ENCODE measurements at places on chromosomes 2 and 18. TPM values are rescaled to one million over a fixed set of nuclear protein-coding genes. Genes with fewer than 3 reads are reported as not detected.

The DCC gene
- 10.0 TPM for total RNA-seq

The MAB21L4 gene
- 0.77 TPM for total RNA-seq

The MC4R gene
- 1.2 TPM for total RNA-seq

The LYPD6B gene
- 6.8 TPM for total RNA-seq

The KRTCAP3 gene
- total RNA-seq: not detected

The ZSWIM2 gene
- total RNA-seq: not detected

The DSC2 gene
- total RNA-seq: 20.9 TPM

The SKA1 gene
- total RNA-seq: 2.5 TPM

The CTAGE1 gene
- total RNA-seq: not detected

The AQP12A gene
- not detected for total RNA-seq

The PLCD4 gene
- total RNA-seq: 29.4 TPM

The MZT2B gene
- total RNA-seq: 44.9 TPM

The TTC21B gene
- total RNA-seq: 109 TPM

The PSMA8 gene
- not detected for total RNA-seq

The ZNF516 gene
- total RNA-seq: 75.4 TPM

The LAMA3 gene
- total RNA-seq: 25.9 TPM

The EFEMP1 gene
- 228 TPM for total RNA-seq

The CCDC85A gene
- total RNA-seq: 14.0 TPM

The TMEM247 gene
- not detected for total RNA-seq

The ADRA2B gene
- 1.9 TPM for total RNA-seq

The WBP1 gene
- 55.6 TPM for total RNA-seq

The LIMS3 gene
- 3.5 TPM for total RNA-seq

The RSAD2 gene
- total RNA-seq: 7.9 TPM

The UGT1A10 gene
- total RNA-seq: not detected

The SGO2 gene
- total RNA-seq: 6.8 TPM

The LHCGR gene
- 8.3 TPM for total RNA-seq

The EFR3B gene
- total RNA-seq: 32.6 TPM

The RAX gene
- 111 TPM for total RNA-seq

The LYG2 gene
- not detected for total RNA-seq

The RBM43 gene
- 12.1 TPM for total RNA-seq

The RUFY4 gene
- not detected for total RNA-seq

The IGFBP2 gene
- 169 TPM for total RNA-seq

The SCN9A gene
- 20.1 TPM for total RNA-seq

Data from camera-type eye (tissue), 1 donor.